ENCODE measurements at places on chromosomes 16 and 17.

DNA sequence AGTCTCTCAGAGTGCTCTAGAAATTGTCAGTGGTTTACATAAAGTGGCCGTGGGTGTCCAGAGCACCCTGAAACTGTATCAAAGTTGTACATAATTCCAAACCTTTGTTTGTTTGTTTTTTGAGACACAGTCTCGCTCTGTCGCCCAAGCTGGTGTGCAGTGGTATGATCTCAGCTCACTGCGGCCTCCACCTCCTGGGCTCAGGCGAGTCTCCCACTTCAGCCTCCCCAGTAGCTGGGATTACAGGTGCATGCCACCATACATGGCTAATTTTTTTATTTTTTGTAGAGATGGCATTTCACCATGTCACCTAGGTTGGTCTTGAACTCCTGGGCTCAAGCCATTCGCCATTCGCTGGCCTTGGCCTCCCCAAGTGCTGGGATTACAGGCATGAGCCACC, 24.3 kb upstream of the ADGRG1 start:
- DNase-seq: no peak

DNA sequence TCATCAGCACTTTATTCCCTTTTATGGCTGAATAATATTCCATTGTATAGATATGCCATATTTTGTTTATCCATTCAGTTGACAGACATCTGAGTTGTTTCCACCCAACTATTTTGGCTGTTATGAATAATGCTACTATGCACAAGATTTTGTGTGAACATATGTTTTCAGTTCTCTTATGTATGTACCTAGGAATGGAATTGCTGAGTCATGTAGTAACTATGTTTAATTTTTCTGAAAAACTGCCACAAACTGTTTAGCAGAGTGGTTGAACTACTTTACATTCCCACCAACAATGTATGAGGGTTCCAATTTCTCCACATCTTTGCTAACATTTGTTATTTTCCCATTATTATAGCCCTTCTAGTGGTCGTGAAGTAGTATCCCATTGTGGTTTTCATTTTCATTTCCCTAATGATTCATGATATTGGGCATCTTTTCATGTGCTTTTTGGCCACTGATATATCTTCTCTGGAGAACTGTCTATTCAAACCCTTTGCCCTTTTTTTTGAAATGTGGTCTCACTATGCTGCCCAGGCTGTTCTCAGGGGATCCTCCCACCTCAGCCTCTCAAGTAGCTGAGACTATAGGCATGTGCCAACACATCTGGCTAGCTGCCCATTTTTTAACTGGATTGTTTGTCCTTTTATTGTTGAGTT, 26.3 kb downstream of the SMURF2 start:
- no peak for DNase-seq

DNA sequence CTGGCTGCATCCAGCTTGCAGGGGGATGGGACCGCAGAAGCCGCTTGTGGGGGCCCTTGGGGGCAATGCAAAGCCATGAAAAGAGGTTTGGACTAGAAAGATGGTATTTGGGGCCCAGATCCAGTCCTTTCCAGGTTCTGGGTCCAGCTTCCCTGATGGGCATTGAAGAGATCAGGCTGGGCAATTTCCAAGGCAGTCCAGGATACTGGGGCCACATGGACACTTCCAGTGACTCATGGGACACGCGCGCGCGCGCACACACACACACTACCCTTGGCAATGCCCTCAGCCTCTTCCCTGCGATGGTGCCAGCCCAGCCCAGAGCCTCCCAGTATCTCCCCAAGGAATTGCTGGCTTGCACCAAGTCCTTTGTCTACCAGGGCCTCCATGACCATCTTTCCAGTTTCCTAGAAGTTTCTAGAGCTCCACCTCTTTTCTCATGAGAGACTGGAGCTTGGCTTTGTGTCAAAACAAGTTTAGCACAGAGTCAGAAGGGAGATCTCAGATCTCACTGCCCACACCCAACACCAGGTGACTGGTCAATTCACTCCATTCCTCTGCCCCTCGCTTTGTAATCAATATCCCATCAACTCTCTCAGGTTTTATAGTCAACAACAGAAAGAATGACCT, 44.3 kb downstream of the WNT3 start:
- DNase-seq: no peak

DNA sequence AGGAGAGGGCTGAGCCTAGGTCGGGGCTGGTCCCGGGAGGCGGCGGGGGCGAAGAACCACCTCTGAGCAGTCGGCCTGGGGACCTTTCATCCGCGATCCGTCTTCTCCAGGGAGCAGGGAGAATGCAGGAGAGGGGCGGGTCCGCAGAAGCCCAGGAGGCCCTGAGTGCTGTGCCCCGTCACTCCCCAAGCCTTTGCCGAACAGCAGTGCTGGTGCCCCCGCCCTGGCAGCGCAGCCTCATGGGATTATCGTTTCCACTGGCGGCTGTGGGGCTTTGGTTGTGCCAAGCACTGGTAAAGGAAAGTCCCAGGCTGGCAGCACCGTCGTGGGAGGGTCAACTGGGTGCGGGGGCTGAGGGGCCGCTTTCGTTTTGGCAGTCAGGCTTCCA, 631 bp downstream of the TBL3 start:
- no peak for DNase-seq

DNA sequence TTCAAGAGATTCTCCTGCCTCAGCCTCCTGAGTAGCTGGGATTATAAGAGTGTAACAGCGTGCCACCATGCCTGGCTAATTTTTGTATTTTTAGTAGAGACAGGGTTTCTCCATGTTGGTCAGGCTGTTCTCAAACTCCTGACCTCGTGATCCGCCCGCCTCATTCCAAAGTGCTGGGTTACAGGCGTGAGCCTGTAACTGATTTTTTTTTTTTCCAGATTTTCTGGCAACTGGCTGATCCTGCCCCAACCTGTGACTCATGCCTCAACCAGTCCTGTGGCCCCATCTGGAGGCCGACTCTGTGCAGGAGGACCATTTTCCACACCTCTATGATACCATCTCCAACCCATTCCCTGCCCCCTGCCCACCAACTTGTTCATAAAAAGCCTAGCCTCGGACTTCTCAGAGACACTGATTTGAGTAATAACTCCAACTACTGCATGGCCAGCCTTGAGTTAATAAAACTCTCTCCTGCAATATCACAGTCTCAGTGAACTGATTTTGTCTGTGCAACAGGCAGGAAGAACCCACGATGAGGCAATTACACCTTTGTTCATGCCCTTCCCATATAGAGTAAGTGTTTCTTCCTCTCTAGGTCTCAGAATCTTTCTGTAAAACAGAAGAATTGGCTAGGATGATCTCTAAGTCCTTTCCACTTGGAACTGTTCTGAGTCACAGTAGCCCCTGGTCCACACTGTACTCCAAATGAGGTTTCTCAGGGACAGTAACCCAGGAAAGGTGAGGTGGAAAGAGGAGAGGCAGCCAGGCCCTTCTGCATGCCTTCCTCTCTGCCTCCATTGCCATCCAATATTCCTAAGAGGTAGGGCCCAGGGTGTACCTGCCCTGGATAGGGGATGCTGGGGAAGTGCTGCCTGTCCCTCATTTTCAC, 8.8 kb upstream of the CNOT1 start:
- DNase-seq: no peak

GRCh38 chr17:78734793-78735641, 47.1 kb downstream of the CYTH1 start:
- DNase-seq: no peak

GRCh38 chr16:15879255-15879811, 9.1 kb downstream of the CEP20 start:
- DNase-seq: no peak

- DNase-seq: no peak
These were observed 2.8 kb upstream of the PPP1R27 start for GRCh38 chr17:81837641-81838040.

DNA sequence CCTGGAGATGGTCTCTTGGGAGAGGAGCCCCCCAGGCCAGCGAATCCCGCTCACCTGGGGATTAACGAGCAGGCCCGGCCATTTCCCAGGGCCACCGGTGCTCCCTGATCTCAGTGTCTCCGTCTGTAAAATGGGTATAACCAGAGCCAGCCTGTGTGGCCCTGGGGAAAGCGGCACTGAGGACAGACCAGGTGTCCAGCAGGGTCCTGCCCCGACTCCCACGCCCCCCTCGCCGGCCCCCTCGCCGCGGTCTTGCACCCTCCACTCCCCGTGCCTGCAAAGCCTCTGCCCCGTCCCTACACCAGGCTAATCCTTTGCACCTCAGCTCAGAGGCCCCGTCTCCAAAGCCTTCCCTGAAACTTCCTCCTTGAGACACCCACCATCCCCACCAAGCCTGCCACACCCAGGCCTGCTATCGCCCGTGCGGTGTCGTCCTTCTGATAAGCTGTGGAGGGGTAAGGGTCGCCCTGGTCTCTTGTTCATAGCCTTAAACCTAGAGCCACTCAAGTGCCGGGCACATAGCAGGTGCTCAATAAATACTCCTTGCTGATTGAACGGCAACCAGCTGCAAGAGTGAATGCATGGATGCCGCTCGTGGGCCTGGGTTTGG, 259.1 kb downstream of the C16orf95 start:
- no peak for DNase-seq

GRCh38 chr16:89002851-89003830, 26.1 kb upstream of the CBFA2T3 start:
- no peak for DNase-seq

DNA sequence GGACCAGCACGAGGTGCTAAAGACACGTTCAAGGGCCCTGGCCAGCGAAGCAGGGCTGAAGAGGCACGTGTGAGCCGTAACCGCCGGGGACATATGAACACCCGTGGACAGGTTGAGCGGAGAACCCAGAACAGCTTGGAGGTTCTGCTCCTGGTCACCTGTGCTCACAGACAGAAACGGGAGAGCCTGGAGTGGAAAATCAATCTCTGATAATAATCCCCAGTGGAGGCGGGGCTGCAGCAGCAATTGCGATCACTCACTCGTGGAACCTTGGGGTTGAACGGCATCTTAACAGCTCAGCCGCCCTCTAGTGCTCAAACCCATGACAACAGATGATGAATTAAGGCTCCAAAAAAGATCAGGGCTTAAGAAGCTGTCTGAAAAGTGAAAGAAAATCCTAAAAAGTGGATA, 25.6 kb downstream of the WIPI1 start:
- peak; percentile 37 for DNase-seq

DNA sequence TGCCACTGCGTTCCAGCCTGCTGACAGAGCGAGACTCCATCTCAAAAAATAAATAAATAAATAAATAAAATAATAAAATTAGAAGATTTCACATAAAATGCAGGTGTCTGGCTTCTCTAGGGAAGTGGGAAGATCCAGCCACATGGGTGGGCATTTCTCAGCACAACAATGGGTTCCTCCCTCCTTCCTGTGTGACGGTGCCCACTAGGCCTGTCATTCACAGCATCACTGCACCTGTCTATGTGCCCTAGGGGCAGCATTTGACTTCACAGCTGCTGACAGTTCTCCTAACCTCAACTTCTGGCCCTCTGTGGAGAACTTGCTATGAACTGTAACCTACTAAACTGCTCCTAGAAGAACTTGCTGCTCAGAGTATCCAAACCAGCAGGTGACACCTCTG, 3.0 kb downstream of the ABHD15 start:
- no peak for DNase-seq

DNA sequence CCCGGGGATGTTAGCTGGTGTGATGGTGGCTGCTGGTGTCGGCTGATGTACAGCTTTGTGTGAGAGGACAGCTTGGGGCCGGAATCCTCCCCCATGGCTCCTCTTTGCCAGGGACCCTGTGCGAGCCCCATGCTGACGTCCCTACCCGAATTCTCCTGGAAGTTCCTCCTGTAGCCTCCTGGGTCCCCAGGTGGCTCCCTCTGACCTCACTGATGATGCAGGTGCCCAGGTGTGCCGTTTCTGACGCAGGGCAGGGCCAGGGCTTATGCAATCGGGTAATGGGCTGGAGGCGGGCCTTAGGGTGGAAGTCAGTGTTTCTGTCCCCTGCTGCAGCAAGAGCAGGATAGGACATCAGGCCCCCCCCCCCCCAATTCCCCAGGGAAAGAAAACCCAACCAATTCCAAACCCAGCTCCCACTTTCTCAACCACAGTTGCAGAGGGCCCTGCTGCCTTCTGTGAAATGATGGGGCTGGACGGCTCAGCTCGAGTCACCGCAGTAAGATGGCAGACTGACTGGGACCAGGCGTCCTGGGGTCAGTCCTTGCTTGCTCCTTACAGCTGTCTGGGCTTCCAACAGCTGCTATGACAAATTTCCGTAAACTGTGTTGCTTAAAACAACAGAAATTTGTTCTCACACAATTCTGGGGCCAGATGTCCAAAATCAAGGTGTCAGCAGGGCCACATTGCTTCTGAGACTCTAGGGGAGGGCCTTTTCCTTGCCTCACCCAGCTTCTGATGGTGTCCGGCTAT, 139.0 kb upstream of the PLCG2 start:
- no peak for DNase-seq

- no peak for DNase-seq
These were observed 27.4 kb downstream of the MYH11 start for GRCh38 chr16:15829460-15829859.

DNA sequence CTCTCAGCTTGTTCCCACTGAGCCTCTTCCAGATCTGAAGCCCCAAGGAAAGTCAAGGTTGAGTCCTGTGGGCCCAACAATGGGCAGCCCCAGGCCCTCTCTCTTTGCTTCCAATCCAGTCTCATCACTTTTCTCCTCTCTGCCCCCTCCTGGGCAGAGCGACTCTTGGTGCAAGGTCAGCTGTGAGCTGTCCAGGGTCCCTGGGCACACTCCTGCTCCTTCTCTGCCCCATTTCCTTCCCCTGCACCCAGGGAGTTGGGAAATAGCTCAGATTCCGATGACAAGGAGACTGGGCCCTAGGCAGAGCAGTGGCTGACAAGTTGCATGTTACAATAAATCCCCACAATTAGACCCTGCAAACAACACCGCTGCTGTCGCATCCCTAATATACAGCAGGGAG, 16.1 kb upstream of the CRHR1 start:
- DNase-seq: no peak

DNA sequence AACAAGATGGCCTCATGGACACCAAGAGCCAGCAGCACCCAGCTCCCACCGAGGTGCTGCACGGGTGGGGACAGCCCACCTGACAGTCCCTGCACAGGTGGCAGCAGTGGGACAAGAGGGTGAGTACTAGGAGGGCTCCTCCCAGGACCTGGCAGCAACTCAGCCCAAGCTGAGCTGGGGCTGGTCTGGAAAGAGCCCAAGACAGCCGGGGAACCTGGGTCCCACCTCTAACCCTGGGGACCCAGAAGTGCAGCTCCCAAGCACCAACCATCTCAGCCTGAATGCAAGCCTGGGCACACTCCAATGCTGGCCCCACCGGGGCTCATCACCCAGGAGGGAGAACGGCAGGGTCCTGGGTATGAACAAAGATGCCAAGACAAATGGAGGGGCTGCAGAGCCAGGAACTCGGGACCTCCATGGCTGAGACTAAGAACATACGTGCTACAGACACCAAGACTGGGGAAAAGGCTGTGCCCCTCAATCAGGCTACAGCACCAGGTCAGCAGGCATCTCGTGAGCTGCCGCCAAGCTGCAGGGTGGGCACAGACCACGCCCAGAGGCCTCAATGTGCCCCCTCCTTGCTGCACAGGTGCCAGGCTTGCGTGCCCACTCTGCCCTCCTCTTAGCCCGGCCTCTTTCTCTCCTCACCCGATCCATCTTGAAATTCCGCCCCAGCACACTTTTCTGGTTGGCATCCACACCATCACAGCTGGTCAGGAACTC, 37.5 kb upstream of the GSG1L start:
- no peak for DNase-seq

- peak; percentile 80 for DNase-seq
These were observed 4.4 kb downstream of the CD19 start for GRCh38 chr16:28935924-28936783.

Measured in activated T-cell treated with anti-CD3 and anti-CD28 coated beads for 4 hours (primary cell).